ENCODE measurements at places on chromosomes 5 and 9. TPM values are rescaled to one million over a fixed set of nuclear protein-coding genes. Genes with fewer than 3 reads are reported as not detected.

GRCh38 chr9:89622933-89623861, 18.4 kb downstream of the GADD45G start:
- no peak for DNase-seq
- H3K4me1 ChIP-seq, result peaks cover 17% of the 10 kb centered on the region
- no peak overlapping the region for H3K27ac ChIP-seq
- no peak overlapping the region for H3K4me3 ChIP-seq
- no peaks in the 10 kb centered on the region for H3K36me3 ChIP-seq

GRCh38 chr9:38232895-38233294, 159.6 kb upstream of the ALDH1B1 start:
- peaks cover 56% of the 10 kb centered on the region for H3K4me1 ChIP-seq
- H3K27me3 ChIP-seq, result peaks cover 9% of the 10 kb centered on the region
- H3K36me3 ChIP-seq, result no peaks in the 10 kb centered on the region

DNA sequence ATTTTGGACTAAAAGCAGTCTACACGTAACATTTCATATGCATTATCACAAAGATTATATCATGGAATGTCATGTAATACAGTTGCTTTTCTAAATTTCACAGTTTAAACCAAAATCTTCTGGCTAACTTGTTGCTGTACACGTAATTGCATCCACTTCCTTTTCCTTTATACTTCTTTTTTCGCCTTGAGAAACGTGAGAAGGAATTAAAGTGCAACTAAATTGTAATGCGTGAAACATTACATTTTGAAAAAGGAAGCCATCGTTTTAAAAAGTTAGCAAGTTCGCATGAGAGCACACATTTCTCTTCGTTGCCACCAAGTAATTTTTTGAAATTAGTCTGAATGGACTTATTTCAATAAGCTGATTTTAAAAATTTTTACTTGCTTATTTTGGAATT, 80.0 kb downstream of the MEGF10 start:
- H3K36me3 ChIP-seq, result no peaks in the 10 kb centered on the region
- H3K4me1 ChIP-seq, result peaks cover 2% of the 10 kb centered on the region
- DNase-seq, result no peak
- H3K27me3 ChIP-seq, result no peaks in the 10 kb centered on the region
- H3K4me3 ChIP-seq, result no peak overlapping the region

DNA sequence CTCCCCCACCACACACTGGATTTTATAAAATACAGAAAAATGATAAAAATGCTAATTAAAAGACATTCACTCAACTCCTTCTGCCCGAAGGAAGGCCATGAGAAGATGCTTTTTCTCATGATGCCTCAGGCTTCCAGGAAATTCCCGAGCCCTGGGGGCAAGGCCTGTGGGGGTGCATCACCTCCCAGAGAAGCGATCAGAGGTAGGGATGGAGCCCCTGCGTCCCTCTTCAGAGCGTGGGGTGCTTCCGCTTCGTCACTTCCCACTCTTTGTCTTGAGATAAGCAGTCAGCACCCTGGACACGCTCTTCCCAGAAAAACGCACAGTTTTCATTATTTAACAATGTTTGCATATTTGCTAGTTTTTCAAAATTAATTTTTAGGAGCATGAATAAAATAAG, 33.3 kb upstream of the SH3PXD2B start:
- no peak overlapping the region for H3K4me3 ChIP-seq
- no peaks in the 10 kb centered on the region for H3K36me3 ChIP-seq
- no peaks in the 10 kb centered on the region for H3K4me1 ChIP-seq
- H3K27ac ChIP-seq, result no peak overlapping the region
- DNase-seq, result no peak
- no peaks in the 10 kb centered on the region for H3K27me3 ChIP-seq

GRCh38 chr5:14110680-14111079, 32.5 kb upstream of the TRIO start:
- no peaks in the 10 kb centered on the region for H3K27me3 ChIP-seq
- no peaks in the 10 kb centered on the region for H3K36me3 ChIP-seq
- H3K4me3 ChIP-seq, result no peak overlapping the region
- no peak overlapping the region for H3K27ac ChIP-seq

DNA sequence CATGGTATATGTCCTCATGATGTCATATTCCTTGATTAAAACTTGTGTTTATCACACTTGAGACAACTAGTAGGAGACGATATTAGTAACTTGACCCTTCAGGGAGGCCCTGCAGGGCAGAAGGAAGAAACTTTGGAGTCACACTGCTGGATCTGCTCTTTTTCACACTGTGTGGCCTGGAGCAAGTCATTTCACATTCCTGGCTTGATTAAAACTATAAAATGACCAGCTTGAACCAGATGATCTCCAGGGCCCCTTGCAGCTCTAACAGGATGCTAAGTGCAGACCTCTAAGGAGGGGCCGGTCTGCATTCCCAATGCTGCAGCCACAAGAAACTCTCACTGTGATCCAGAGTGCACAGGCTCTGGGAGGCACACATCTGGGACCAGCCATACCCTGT, 146.4 kb upstream of the ZNF366 start:
- DNase-seq, result peak; percentile 46
- no peak overlapping the region for H3K4me3 ChIP-seq
- no peaks in the 10 kb centered on the region for H3K4me1 ChIP-seq
- no peaks in the 10 kb centered on the region for H3K27me3 ChIP-seq
- H3K36me3 ChIP-seq, result no peaks in the 10 kb centered on the region

DNA sequence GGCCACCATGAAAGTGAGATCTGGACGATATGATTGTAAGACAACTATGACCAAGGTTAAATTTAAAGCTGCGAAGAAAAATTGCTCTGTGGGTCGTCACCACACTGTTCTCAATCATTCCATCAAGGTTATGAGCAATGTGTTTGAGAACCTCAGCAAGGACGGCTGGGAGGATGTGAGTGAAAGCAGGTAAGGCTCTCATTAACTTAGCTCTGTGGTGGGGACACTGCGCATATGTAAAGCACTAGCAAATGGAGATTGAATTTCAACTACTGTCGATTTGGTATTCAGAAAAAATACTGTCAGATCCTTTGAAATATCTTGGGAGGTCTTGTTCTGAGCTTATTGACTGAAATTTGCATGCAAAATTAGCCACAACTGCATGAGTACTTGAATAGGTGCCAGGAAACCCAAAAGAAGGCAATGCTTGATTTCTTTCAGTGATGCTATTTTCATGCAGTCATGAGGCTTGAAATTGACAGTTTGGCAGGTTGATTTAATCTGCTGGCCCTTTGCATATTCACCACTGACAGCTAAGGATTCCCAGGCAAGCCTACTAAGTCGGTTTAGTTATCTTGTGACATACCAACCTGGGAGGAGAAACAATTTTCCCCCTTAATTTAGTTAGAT, 183.9 kb upstream of the SH3GL2 start:
- no peaks in the 10 kb centered on the region for H3K4me1 ChIP-seq
- DNase-seq, result no peak
- no peak overlapping the region for H3K27ac ChIP-seq
- no peaks in the 10 kb centered on the region for H3K27me3 ChIP-seq
- peaks cover 3% of the 10 kb centered on the region for H3K36me3 ChIP-seq

GRCh38 chr9:88551546-88552137, 16.7 kb downstream of the NXNL2 start:
- no peaks in the 10 kb centered on the region for H3K36me3 ChIP-seq
- no peaks in the 10 kb centered on the region for H3K4me1 ChIP-seq
- DNase-seq, result peak; percentile 41
- H3K27me3 ChIP-seq, result no peaks in the 10 kb centered on the region

DNA sequence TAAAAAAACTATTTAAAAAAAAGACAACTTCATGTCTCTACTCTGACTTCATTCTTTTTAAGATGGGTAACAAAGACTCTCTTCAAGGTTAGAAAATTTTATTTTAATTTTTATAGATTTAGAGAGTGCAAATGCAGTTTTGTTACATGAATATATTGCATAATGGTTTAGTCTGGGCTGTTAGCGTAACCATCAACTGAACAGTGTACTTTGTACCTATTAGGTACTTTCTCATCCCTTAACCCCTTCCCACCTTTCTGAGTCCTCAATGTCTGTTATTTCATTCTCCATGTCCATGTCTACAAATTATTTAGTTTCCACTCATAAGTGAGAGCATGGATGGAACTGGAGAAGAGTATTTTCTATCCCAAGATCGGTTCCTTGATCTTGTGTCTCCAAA, 16.8 kb downstream of the TLR4 start:
- peaks cover under 1% of the 10 kb centered on the region for H3K36me3 ChIP-seq
- no peak overlapping the region for H3K4me3 ChIP-seq
- no peaks in the 10 kb centered on the region for H3K27me3 ChIP-seq
- no peak for DNase-seq
- peaks cover 5% of the 10 kb centered on the region for H3K4me1 ChIP-seq

DNA sequence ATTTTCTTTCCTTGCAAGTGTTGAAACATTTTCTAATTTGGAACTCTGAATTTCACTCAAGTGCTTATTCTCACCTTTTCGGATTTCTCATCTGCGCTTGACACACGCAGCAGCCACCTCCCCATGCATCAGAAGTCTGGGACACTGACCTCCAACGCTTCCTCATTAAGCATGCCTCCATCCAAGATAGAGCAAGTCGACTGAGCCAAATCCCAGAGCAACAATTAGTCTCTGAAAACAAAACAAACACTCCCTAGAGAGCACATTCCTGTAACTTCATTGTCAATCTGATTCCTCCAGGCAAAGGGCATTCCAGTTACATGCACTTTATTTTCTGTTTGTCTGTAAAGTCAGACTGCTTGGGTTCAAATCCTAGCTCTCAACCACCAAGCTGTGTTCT, 5.7 kb downstream of the CD180 start:
- H3K27ac ChIP-seq, result no peak overlapping the region
- no peaks in the 10 kb centered on the region for H3K36me3 ChIP-seq
- H3K4me1 ChIP-seq, result no peaks in the 10 kb centered on the region
- no peak for DNase-seq
- H3K27me3 ChIP-seq, result no peaks in the 10 kb centered on the region

DNA sequence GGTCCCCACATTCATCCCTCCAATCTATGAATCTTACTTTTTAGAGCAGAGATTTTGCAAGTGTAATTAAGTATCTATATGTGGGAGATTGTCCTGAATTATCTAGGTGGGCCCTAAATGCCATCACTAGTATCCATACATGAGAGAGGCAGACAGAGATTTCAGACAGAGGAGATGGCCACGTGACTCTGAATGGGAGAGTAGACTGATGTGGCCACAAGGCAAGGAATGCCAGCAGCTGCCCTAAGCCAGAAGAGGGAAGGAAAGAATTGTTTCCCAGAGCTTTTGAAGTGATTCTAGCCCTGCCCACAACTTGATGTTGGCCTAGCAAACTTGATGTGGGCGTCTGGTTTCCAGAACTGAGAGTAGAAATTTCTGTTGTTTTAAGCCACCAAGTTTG, 90.1 kb upstream of the PCAT7 start:
- no peak for DNase-seq
- no peak overlapping the region for H3K4me3 ChIP-seq
- no peak overlapping the region for H3K27ac ChIP-seq
- peaks cover 38% of the 10 kb centered on the region for H3K36me3 ChIP-seq
- H3K4me1 ChIP-seq, result no peaks in the 10 kb centered on the region

GRCh38 chr9:8282535-8282934, 483.0 kb upstream of the DMAC1 start:
- H3K27ac ChIP-seq, result no peak overlapping the region
- DNase-seq, result no peak
- H3K4me1 ChIP-seq, result no peaks in the 10 kb centered on the region
- H3K27me3 ChIP-seq, result no peaks in the 10 kb centered on the region
- no peak overlapping the region for H3K4me3 ChIP-seq

- H3K27ac ChIP-seq, result no peak overlapping the region
- no peaks in the 10 kb centered on the region for H3K27me3 ChIP-seq
- peak; percentile 81 for DNase-seq
- H3K36me3 ChIP-seq, result peaks cover 5% of the 10 kb centered on the region
Observed at GRCh38 chr9:35116898-35117551, 1.4 kb upstream of the ATOSB start.

SPATA31C1 gene
- polyA plus RNA-seq, result not detected

ALDH1B1 gene
- polyA plus RNA-seq, result 16.5 TPM

SPAAR gene
- polyA plus RNA-seq, result 0.11 TPM

NIPAL4 gene
- 2.6 TPM for polyA plus RNA-seq

SOX30 gene
- 0.10 TPM for polyA plus RNA-seq

SV2C gene
- 0.05 TPM for polyA plus RNA-seq

Measured in SK-N-SH (cell line).